ENCODE measurements at places on chromosomes 4 and X.

DNA sequence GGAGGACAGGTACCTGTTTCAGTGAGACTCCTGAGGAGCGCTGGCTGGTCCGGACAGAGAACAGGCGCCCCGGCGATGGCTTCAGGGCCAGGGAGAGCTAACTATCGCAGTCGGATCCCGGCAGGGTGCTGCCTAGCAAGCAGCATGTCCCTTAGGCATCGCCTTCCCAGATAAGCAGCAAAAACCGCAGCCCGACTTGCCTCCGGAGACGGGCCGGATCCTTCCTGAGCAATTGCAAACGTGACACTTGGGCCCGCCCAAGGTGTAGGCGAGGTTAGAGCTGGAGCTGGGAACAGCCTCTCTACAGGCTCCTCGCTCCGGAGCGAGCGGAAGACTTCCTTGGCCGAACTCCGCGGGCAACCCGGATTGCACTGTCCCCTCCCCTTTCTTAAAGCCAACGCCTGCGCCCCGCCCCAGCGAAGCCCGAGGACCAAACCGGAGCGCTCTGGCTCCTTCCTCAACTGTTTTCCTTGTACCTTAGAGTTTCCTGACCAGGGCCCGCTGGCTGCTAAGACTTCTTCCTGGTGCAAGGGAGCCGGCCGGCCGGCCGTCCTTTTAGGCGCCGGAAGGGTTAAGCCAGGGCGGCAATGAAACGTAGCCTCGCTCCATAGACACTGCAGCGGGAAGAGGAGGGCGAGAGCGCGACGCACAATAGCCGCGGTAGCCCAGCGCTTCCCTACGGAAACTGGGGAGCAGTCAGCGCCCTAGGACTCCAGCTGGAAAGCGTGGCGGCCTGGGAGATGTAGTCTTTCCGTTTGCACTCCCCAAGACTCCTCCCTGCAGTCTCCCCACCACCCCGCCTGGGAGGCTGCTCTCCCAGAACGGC lies at the start of gene OPHN1:
Gene OPHN1 (minus strand): TSS at position 341 of the 826 bp plus-strand sequence. CDS start 475 bp downstream, outside the sequence.
- DNase-seq = peak; percentile 47

DNA sequence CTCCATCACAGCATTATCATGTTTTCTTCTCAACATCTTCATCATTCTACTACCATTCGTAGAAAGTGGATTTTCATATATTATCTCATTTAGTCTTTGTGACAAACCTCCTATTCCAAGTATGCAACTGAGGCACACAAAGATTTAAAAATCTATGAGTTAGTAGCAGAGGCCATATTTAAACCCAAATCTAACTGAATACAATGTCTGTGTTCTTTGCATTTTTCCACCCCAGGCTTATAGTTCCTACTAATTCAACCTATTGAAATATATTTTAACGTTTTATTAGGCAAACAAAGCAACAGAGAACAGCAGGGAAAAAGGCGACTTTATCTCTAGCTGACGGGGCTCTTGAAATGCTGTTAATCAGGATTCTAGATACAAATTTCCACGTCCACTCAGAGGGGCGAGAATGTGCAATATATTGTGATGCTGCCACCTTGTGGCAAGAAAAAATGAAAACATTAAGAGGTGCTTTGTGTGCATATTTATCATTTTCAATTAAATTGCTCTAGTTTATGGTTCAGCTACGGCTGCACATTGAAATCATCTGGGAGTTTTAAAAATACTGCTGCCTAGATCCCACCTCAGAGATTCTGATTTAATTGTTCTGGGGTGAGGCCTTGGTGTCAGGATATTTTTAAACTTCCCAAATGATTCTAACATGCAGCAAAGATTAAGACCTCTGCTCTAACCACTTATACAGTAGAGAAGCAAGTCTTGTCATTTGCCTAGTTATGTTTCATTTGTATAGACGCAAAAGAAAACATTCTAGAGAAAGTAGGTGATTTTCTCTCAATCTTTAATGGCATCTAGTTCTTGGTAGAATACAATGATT lies 315.9 kb downstream of the MAPK10 start:
- no peak for DNase-seq

- DNase-seq = no peak
These were observed 29.2 kb downstream of the MAP7D3 start for GRCh38 chrX:136221851-136222513.

DNA sequence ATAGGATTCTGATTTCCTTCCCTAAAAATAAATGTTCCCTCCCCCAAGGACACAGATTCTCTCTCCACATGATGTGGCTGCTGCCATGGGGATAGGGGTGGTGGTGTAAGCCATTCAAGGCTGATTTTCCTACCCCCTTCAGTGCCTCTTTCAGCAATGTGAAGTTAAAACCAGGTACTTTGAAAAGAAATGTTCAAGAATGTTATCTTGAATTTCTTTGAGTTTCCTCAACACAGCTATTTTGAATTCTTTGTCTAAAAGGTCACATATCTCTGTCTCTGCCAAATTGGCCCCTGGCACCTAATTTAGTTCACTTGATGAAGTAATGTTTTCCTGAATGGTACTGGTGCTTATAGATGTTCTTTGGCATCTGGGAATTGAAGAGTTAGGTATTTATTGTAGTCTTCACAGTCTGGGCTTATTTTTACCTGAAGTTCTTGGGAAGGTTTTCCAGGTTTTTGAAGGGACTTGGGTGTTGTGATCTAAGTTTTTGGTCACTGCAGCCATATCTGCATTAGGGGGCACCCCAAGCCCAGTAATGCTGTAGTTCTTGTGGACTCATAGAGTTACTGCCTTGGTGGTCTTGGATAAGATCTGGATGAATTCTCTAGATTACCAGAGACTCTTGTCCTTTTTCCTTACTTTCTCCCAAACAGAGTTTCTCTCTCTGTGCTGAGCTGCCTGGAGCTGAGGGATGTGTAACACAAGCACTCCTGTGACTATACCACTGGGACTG lies 7.6 kb upstream of the DIPK2B start:
- DNase-seq = no peak

DNA sequence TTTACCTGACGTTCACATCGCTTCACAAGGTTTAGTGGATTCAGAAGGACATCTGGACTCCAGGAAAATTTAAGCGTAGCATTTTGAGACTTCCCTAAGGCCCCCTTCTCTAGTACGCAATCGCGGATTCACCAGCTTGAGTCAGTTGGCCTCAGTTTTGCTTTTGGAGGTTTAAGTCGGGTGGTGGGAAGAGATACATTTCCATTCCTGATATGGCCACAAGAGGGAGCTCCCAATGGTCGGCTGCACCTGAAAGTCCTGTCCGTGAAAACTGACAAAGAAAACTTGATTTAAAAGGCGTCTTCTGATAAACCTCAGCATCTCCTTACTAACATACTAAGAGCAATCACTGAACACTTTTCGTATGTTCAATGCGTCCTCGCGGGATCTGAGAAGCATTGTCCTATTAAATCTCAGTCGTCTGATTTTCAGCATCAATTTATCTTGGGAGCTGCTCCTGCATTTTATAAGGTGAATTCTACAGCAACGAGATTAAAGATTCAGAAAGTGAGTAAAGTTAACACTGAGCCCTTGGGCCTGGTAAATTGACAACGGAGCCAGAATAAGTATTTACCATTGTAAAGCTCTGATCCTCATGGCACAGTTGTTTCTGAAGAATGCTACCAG lies 50.6 kb downstream of the LGI2 start:
- DNase-seq = peak; percentile 73

DNA sequence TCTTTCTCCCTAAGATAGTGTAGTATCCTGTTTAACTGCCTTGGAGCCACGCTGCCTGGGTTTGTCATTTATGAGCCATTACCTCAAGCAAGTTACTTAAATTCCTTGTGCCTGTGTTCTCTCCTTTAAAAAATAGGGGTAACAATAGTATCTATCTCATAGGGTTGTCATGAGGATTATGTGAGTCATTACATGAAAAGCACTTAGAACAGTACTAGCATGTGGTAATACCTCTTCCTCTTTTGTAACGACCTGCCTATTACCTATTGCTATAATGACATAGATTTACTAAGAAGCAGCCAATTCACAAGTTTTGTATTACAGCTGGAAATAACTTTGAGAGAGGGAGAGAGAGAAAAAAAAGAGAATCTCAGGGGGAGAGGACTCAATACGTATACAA lies 834.7 kb downstream of the RAPGEF2 start:
- no peak for DNase-seq

- peak; percentile 22 for DNase-seq
These were observed 67.7 kb downstream of the PPARGC1A start for GRCh38 chr4:23822181-23822580.

GRCh38 chr4:163395055-163395454 lies 51.4 kb downstream of the NPY5R start:
- DNase-seq = no peak

GRCh38 chr4:186839122-186840037 lies 115.7 kb upstream of the FAT1 start:
- DNase-seq = no peak

- no peak for DNase-seq
These were observed 2.4 kb downstream of the RCHY1 start for GRCh38 chr4:75511841-75512240.

DNA sequence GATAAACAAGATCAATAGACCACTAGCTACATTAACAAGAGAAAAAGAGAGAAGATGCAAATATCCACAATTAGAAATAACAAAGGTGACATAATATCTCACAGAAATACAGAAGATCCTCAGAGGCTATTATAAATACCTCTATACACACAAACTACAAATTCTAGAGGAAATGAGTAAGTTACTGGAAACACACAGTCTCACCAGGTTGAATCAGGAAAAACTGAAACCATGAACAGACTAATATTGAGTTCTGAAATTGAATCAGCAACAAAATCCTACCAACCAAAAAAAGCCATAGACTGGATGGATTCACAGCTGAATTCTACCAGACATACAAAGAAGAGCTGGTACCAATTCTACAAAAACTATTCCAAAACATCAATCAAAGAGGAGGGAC lies 211.8 kb upstream of the CPEB2 start:
- DNase-seq = no peak

GRCh38 chr4:174549721-174550120 lies 27.4 kb upstream of the HPGD start:
- no peak for DNase-seq

DNA sequence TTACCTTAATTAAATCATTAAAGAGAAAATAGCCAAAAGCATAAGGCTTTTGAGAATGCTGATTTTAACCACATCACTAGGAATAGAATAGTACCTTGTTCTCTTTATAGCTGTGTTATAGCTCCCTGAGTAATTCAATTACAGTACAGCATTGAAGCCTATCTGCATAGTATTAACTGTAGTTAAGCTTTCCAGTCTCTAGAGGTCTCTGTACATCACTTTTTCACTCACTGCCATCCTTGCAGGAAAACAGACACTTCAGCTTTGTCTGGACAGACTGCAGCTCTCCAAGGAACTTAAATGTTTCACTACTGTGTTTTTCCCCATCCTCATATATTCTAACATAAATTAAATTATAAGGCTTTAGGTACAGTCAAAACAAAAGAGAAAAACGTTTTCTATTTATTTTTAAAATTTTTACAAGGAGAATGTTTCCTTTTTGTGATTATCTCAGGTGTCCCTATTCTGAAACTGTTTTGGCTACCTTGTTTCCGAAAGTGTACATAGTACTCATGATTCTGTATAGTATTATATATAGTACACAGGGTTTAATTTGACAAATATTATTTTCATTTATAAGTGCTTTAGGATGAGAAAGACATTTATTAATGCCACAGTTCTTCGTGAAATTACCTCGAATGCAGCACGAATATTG lies 407.9 kb downstream of the PCDH18 start:
- DNase-seq = peak; percentile 6

GRCh38 chr4:123506011-123506695 lies 109.6 kb downstream of the SPRY1 start:
- DNase-seq = no peak

DNA sequence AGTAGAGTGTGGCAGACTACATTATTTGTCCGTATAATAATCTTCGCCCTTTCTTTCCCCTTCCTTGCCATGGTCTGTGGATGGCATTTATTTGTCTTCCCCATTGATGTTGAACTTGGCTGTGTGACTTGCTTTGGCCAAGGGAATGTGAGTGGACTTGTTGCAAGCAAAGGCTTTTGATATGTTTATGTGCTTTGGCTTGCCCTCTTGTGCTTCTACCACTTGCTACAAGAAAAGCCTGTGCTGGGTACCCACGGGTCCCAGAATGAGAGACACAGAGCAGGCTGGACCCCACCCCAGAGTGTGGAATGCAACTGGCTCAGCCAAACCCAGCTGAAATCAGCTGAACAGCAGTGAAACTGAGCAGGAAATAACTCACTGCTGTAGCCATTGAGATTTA lies 63.0 kb downstream of the FAM184B start:
- DNase-seq = no peak

DNA sequence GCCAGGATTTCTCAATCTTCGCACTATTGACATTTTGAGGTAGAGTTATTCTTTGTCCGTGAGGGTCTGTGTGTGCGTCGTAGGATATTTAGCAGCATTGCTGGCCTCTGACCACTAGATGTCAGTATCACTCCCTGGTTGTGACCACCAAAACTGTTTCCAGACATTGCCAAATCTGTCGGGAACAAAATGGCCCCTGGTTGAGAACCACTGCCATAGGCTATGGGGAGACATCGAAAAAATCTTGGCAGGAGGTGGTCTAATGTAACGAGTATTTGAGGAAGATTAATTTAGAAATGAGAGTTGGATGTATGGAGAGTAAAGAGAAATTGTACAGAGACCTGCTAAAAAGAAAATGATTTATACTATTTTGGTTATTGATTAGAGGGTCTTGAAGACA lies 108.4 kb downstream of the DOCK11 start:
- DNase-seq = peak; percentile 52

- DNase-seq = peak; percentile 9
These were observed 119.8 kb downstream of the NEK1 start for GRCh38 chr4:169492436-169493163.

GRCh38 chr4:48445704-48446103 lies 37.4 kb upstream of the SLC10A4 start:
- DNase-seq = no peak

- DNase-seq = no peak
These were observed 26.6 kb downstream of the MAOA start for GRCh38 chrX:43682726-43683125.

DNA sequence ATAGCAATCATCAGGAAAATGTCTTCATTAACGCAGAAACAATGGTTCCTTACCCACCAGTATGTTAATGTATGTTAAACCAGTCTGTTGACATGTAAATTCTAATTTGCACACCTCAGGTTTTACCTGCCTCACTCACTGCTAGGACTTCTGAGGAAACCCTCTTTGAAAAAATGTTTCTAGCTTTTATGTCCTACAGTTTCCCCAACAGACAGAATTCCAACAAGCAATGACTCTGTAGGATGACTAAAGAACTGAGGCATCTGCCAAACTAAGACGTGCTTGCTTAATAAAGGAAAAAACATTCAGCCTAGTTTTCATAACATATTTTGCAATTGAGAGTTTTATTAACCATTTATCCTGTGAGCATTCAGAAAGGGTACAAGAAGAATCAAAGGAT lies 20.6 kb upstream of the SOX3 start:
- DNase-seq = no peak

- DNase-seq = peak; percentile 22
These were observed 188.2 kb downstream of the SH2D1A start for GRCh38 chrX:124534536-124534935.

DNA sequence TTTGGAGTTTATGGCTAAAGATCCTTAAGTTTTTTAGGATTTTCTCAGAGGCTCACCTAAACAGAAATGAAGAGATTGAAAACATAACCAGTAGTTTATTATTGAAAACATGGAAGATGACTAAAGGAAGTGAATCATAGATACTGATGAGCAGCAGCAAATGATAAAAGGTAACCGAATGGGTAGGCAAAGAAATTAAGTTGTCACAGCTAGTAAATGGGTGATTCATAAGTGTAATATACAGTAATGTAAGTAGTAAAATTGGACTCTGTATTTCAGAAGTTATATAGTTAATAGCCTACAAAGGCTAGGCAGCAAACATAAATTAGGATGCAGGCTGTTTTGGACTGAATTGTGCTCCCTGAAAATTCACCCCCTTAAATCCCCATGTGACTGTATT lies 59.0 kb upstream of the ADGRA3 start:
- no peak for DNase-seq

Data from NT2/D1 (cell line).